ENCODE measurements at places on chromosomes 2 and 18.

DNA sequence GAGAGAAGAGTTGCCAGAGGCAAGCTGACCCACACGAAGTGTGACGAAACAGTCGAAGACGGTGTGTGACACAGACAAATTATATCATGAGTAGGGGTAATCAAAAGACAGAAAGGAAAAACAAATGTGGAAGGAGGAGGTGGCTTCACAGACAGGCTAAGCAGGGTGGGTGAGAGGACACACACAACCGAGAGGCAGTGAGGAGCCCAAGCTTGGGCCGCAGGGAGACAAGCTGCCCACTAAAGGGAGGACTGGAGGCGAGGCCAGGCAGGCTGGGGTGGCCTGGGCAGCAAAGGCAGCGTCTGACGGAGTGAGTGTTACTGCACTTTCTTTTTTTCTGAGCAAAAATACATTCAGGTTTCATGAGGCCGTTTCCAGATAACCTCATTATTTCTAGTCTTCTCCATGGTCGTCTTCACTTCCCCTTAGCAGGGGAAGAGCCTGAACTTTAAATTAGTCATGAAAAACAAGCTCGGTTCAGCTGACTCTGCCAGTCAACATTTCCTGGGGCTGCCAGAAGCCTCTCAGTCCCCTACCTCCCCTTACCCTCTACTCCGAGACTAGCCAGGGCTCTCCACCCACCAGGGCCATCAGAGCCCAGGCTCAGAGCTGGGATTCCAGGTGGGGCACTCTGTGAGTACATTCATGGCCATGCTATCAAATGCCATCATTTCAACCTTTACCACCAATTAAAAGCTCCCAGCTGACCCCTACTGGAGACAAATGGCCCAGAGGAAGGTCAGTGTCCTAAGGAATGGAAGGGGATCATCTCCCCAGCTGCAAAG lies 13.8 kb upstream of the ZFP36L2 start:
- no peak for DNase-seq

DNA sequence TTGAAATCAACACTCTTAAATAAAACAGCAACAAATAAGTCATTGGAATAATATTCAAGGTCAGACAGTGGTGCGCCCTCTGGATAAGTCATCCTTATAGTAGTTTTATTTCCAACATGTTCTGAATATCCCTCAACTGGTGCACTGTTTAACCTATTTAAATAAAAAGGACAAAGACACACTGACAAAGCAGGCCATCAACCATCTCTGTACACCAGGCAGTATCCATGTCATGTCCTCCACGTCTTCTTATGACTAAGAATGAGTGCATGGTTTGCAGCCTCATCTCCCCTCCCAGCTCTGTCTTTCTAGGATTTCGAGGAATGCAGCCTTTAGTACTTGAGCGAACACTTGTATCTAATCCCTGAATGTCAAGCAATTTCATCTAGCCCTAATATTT lies 42.4 kb downstream of the ST3GAL5 start:
- DNase-seq = no peak

GRCh38 chr2:202700075-202700901 lies 65.5 kb downstream of the FAM117B start:
- no peak for DNase-seq

- DNase-seq = no peak
Measured at GRCh38 chr2:46079985-46080560, 217.1 kb upstream of the EPAS1 start.

DNA sequence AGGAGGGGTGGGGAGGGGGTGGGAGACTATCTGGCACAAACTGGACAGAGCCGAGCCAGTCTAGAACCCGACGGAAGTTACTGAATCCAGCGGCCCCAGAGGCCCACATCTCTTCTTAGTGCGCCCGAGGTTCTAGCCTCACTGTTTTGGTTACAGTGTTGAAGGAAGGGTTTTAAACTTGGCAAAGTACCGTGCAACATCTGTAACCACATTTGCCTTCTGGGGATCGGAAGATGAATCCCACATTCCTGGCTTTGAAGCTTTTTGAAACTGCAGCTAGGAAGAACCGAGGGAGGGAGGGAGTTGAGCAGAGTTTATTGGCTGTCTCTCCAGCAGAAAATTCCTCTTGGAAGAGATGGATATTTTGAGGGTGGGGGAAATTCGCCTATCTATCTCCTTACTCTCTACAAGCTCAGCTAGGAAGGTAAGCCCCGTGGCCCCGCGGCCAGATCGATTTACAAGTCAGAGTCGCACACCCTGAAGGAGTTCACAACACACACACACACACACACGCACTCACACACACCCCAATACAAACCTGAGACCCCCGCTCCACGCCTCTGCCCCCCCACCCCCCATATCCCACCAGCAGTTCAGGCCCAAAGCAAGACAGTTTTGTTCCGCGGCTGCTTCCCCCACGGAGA lies 1.0 kb downstream of the ACVR1 start:
- DNase-seq = no peak

GRCh38 chr2:136916131-136916530 lies 150.8 kb downstream of the THSD7B start:
- DNase-seq = no peak

DNA sequence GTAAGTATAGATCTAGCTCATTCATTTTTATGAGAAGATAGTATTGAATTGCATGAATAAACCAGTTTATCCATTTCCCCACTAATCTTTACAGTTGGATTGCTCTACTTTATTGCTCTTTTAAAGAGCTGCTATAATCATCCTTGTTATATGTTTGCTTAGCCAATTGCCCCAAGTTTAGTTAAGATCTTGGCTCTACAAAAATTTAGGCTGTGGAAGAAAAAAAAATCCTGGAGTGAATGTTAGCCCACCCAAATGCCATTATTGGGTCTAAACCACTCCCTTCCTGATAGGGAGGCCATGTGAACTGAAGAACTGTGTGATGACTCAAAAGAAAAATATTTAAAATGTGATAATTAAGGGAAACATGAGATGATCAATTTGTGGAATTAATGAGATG lies 2.9 kb downstream of the ALS2 start:
- DNase-seq = no peak

DNA sequence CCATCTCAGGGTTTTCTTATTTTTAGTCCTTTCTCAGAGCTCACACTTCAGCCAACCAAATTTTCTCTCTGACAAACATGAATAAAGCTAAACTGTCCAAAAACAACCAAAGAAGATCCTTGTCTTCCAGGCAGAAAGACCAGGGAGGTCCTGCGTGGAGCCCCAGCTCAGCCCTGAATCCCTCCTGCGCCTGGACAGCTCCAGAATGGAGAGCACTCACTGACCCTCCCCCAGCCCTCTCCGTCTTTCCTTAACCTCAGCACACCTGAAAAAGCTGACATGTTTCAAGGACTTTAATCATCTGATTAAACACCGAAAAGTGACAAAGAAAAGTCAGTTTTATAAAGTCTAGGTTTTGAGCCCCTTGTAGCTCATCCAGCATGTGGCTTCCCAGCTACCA lies 22.9 kb upstream of the GNAL start:
- DNase-seq = no peak

DNA sequence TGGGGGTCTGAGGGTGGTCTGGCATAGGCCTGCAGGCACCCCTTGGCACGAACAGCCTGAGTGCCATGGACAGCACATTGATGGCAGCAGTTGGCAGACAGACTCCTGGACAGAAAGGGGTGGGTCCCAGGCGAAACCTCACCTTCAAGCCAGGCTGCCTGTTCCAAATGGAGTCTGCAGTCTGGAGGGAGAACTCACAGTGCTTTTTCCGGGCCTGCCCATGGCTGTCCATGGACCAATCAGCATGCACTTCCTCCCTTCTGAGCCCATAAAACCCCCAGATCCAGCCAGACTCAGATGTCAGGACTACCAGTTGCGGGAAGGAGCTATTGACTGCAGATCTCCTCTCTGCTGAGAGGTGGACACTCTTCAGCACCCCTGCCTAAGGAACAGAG lies 694.6 kb upstream of the ACVR2A start:
- no peak for DNase-seq

DNA sequence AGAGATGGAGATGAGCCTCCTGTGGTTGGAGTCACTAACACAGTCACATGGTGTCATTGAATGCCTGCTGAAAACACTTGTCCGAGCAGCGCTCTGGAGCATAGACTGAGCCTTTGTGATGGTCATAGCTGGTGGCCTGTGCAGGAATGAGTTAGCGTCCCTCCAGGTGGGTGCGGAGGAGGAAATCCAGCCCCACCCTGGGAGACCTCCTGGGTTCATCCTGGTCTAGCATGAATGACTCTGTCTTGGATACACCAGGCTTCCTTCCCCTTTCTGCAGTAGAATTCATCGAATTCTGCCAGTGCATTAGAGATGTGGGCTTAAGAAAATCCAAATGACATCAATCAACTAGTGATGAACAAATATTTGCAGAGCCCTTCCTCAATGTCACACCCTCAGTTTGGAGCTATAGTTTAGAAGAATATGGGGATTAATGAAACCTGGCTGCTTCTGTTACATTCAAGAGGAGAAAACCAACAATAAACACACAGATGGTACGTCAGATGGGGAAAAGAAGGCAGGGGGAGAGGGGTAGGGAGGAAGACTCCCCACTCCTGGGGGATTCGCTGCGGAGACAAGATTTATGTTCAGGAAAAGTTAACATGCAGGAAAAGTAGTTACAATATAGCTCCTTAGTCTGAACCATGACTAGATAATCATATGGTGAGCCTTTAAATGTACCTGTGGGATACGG lies 136.7 kb downstream of the DDX1 start:
- no peak for DNase-seq

DNA sequence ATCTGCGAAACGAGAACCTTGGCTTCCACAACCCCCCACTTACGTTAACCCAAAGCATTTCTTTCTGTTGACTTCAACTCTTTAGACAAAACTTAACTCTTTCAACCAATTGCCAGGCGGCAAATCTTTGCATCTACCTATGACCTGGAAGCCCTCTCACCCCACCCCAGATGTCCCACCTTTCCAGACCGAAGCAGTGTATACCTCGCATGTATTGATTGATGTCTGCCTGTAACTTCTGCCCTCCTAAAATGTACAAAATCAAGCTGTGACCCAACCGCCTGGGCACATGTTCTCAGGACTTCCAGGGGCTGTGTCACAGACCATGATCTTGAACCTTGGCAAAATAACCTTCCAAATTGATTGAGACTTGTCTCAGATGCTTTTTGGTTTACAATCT lies 12.3 kb downstream of the AQP12B start:
- DNase-seq = no peak

DNA sequence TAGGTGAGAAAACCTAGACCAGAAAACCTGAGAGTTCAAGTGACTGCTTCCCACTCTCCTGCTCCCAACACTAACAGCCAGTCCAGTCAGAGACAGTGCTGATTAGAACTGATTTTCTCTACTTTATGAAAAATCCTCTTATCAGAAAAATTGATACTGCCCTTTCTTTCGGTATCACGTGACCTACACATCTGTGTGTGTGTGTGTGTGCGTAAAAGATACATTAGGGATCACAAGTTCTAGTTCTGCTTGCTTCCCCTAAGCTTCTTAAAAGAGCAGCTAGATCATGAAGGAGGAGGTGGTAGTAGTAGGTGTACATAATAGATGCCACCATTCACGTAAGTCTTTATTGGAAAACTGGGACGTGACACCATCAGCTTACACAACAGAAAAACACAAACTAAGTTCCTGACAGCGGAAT lies 1.5 kb downstream of the ARL5A start:
- no peak for DNase-seq

DNA sequence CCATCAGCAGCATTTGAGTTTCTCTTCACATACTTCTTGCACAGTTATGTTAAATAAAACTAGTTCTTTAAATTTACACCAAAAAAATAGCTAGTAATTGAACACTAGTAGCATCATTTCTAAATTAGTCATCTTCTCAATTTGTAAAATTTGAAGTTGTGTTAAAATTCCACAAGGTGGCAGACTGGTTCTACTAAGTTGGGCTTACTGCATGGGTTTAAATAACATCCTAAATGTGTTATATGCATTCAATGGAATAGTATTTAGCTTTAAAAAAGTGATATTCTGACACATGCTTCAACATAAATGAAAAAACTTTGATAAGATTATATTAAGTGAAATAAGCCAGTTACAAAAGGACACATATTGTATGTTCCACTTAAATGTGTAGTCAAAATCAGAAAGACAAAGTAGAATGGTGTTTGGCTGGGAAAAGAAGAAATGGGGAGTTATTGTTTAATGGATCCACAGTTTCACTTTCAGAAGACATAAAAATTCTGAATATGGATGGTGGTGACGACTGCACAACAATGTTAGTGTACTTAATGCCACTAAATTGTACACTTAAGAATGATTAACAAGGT lies 28.7 kb upstream of the RPRD1A start:
- DNase-seq = no peak

GRCh38 chr18:49168281-49168985 lies 217.7 kb upstream of the SMAD7 start:
- DNase-seq = no peak

DNA sequence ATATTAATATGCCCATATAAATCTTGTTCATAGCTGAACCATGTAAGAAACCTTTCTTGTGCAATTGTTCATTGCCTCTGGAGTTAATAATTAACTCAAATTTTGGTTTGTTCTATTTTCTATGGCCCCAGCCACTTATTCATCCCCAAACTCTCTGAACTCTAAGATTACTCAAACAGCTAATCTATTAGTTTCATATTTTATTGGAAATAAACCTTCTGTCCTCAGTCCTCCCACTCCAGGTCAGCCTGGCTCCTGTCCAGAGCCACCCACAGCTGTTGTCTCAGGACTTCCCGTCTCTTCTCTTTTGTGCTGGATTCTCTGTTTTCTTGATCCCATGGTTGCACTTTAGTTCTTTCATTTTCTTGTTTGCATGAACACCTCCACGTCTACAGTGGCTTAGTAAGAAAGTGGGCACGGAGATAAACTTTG lies 4.4 kb upstream of the RNF103 start:
- no peak for DNase-seq

GRCh38 chr2:64524604-64525316 lies 632 bp downstream of the AFTPH start:
- no peak for DNase-seq

- no peak for DNase-seq
Measured at GRCh38 chr18:11857177-11857887, 6.1 kb downstream of the CHMP1B start.

- DNase-seq = no peak
Measured at GRCh38 chr2:140891614-140892212, 1239.1 kb downstream of the LRP1B start.

- DNase-seq = no peak
Measured at GRCh38 chr2:69216535-69217332, 170.3 kb downstream of the GFPT1 start.

DNA sequence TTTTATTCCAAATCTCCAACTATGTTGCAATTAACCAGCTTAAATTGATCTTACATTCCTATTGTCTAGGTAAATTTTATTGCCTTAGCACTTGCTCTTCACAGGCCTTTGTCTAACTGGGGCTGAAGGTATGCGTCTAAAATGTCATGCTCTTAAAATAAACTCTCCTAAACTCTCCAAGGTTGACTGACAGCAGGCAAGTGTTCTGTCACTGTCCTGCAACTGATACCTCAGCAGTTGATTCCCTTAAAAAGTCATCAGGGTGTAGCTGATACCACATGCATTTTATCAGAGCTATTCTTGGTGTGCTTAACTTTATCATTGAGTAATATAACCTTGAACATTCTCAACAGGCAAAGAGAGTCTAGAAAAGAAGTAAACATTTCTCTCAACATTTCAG lies 680 bp downstream of the TTN start:
- DNase-seq = no peak
